Cardiac atrium fibroblast (primary cell): ENCODE measurements at places on chromosomes 3 and 15. TPM values are rescaled to one million over a fixed set of nuclear protein-coding genes. Genes with fewer than 3 reads are reported as not detected.

ZBTB47 gene
- total RNA-seq: 20.2 and 23.5 TPM in 2 replicates

LYZL4 gene
- not detected in 2 replicates for total RNA-seq

GREM1 gene
- total RNA-seq: under 0.01 and 0.32 TPM in 2 replicates

PLA2G4E gene
- total RNA-seq: not detected in 2 replicates
